RCC 7860 (cell line): ENCODE measurements at places on chromosomes 1 and 21.

GRCh38 chr1:167518331-167518700, at the start of gene CD247:
CD247 (minus strand) TSS chr1:167518529; CDS start chr1:167518465, 64 bp downstream.
- no peak for DNase-seq

DNA sequence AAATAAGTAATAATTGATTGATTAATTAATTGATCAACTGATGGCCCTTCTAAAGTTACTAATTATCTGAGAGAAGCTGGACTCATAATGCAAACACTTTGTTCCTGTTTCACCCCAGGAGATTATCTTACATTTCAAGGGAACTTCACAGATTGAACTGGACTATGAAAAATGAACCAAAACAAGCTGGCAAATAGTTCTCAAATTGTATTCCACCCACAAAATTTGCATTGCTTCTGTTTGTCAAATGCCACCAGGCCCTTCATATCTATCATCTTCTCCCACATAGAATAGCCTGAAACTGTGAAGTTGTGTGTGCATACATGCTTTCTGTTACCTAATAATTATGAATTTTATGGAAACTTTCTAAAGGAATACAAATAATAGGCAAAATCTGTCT, 104.0 kb downstream of the ZNF281 start:
- no peak for DNase-seq

GRCh38 chr1:23394181-23394580, 24.5 kb upstream of the ZNF436 start:
- peak; percentile 85 for DNase-seq

- no peak for DNase-seq
These were observed 22.4 kb upstream of the LEPR start for GRCh38 chr1:65398083-65398482.

DNA sequence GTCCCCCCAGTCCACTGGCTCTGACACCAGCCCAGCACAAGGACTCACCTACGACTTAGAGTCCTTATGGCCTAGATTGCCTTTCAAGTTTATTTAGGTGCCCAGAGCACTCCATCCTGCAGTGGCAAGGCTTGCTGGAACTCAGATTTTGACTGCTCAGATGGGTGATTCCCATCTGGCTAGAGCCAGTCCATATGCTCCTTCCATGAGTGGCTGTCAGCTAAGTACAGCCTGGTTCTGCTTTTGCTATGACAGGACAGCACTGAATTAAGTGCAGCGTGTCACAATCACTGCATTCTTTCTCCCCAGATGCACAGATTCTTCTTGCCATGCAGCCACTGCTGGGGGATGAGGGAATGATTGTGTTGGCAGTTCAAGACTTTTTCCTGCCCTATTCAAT, 43.8 kb downstream of the GPR52 start:
- DNase-seq: no peak

DNA sequence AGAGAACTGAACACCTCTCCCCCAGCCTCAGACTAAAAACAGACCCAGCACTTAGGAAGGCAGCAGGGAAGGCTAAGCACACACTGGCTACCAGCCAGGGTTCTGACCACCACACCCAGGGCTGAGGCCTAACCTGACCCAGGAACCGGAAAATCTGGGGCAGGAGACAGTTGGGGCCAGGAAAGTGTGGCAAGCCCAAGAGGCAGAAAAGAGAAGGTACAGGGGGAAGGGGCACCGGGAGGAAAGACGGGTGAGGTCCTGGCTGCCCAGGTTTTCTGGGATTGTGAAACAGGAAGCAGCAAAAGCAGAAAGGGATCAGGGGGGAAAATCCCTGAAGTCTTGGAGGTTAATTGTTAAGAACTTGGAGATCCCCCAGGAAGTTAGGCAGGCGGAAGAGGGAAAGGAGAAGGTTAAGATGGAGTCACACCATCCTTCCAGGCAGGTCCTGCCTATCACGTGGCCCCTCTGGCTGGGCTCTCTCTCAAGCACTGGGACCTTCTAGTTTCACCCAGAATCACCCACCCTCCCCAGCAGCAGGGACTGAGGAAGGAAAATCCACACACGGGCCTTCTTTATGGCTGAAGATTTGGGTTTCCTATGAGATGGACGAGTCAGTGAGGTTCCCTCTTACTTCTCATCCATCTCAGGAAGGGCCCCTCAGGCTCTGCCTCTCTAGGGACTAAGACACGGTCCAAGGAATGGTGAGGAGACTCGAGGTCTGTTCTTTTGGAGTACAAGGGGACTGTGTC, 2.6 kb downstream of the HDGF start:
- peak; percentile 85 for DNase-seq

DNA sequence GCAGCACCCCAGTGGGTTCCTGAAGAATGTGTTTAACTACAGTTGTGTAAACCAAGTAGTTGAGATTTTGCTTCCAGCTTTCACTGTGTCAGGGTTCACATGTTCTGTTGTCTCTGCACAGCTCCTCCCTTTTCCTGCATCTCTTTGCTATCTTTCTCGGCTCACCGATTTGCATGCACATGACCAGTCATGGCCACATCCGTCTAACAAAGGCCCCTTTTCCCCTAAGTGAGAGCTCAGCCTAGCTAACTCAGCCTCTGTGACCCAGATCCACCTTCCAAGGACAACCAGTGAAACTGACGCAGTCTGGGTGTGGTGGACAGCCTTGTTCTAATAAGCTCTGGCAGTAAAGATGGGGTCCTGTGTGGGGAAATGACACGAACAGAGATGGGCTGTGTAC, 101.1 kb downstream of the ZP4 start:
- DNase-seq: peak; percentile 9

GRCh38 chr1:68600049-68600661, 103.3 kb upstream of the DEPDC1 start:
- DNase-seq: peak; percentile 9

DNA sequence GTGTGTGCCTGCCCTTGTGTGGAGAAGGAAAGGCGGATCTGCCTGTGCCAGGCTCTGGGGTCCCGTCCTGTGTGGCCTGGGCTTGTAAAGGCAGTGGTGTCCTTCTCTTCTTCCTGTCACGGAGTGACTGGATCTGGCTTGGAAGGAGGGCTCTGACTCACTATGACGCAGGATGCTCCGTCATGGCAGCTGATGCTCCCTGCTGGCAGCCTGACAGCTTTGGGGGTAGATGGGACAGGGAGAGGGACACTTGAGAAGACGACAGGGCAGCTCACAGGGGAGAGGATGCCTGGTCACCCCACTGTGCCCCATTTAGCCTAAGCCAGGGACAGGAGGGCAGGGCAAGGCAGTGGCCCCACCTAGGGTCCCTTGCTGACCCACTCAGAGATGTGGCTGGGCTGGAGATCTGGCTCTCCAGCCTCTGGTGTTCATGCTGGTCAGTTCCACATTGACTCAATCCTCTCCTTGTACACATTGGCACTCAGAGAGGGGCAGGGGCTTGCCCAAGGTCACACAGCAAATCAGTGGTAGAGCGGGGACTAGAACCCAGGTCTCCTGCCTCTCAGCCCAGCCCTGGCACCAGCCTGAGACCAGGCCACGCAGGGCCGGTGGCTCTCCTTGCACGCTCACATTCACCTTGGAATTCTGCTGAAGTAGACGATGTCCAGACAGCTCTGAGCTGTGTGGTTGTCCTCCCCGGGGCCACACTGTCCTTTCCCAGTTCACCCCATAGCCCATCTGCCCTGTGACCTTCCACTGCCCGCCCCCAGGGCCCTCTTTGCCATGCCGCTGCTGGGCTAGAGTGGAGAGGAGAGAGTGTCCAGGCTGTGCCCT, 2.8 kb upstream of the FAM131C start:
- DNase-seq: peak; percentile 93

GRCh38 chr1:169115891-169116585, 9.5 kb downstream of the ATP1B1 start:
- DNase-seq: peak; percentile 92

- no peak for DNase-seq
These were observed 14.5 kb upstream of the MX1 start for GRCh38 chr21:41411449-41412089.
